ENCODE measurements at places on chromosomes 5 and 9.
A peak's percentile ranks its signal among the peaks of the same experiment; 100 is the strongest.

DNA sequence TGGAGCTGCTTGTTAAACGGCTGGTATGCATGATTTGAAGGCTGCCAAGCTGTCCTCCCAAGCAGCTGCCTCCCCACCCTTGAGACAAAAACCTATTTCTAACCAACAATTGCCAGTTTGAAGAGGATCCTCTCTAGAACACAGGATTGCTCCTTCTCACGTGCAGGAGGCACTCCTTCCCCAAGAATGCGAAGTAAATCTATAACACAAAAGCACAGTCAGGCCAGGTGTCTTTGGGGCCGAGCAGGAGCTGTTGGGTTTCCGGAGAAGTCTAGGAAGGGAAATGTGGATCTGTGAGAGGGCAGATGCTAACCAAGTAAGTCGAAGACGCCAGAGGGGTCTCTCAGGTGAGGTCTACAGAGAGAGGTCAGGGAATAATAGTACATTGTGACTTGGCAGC lies 35.4 kb upstream of the GNPDA1 start:
- no peak for DNase-seq

GRCh38 chr9:99180199-99180598 lies 41.5 kb downstream of the ALG2 start:
- DNase-seq = no peak

GRCh38 chr5:115774684-115775083 lies 41.8 kb downstream of the CDO1 start:
- no peak for DNase-seq

DNA sequence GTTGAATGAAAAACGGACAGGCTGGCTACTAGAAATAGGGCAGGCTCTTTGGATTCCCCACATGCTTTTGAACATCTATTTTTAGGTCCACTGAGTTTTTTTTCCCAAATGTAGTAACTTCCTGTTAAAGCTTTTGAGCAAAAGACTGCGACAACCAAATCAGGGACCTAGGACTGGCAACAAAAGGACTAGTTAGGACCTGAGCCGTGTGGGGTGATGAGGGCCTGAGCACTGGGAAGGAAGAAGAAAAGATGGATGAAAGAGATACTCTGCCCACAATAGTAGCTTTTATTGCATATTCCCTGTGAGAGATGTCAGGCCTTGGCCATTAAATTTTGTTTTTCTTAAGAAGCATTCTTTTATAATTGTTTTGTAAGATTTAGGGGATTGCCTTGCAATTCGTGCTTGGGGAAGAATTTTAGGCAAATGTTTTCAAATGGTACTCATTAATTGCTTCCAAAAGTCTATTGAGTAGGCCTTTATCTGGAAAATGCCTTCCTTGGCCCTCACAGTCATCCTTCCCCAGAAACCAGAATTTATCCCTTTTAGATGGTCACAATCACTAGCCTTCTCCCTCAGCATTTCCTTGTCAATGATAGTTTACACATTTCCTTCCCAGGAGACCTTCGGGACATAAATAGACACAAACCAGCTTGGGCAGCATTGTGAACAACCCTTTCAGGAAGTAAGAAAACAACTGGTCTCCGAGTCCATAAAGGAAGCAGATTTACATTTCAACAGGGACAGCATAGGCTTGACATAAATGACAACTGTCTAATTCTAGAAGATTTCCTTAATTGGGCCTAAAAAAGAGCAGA lies 166.5 kb downstream of the RMI1 start:
- DNase-seq = no peak

DNA sequence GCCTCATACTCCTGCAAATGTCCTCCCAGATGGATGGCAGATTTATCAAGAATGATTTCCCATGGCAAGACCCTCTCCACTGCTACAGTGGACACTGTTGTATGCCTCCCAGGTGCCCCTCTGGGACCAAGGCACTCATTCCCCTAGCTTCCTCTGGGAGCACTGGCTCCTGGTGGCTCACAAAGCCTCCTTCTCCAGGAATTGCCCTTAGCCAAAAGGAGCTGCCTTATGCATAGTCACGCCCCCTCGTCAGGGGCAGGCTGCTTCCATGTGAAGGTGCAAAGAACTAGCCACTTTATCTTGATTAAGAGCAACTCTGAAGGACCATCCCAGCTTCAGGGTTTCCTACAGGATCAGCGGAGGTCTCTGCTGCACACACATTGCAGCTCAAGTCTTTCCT lies 358.1 kb downstream of the CDK5RAP2 start:
- no peak for DNase-seq

GRCh38 chr9:127904561-127905003 lies 5.2 kb upstream of the ST6GALNAC6 start:
- peak; percentile 74 for DNase-seq

GRCh38 chr5:159133041-159133741 lies 33.5 kb upstream of the EBF1 start:
- DNase-seq = no peak

GRCh38 chr9:21994556-21995005 lies at the start of gene CDKN2B-AS1:
Gene CDKN2B-AS1 (plus strand): TSS chr9:21994791.
- peak; percentile 90 for DNase-seq
